ENCODE measurements at places on chromosomes 3 and 15.

DNA sequence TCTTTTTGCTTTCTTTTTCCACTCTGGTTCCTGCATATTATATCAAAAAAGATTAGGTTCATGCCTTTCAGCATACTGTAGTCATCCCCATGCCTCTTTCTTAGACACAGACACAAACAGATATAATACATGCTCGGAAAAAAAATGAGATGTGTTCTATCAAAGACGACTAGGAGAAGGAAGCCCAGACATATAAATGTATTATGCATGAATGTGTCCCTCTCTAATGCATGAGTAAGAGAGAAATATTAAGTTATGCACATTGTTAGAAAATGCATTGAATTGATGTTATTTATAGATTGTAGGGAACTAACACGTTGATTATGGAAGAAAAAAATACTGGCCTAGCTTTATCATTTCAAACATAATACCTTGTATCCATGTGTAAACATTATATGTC, 252.4 kb upstream of the BCHE start:
- no peak for DNase-seq

- DNase-seq: no peak
Observed at GRCh38 chr15:66849746-66850077, 147.7 kb downstream of the SMAD6 start.

- no peak for DNase-seq
Observed at GRCh38 chr3:65732051-65732935, 306.4 kb downstream of the MAGI1 start.

GRCh38 chr3:150236316-150237082, 171.6 kb upstream of the TSC22D2 start:
- DNase-seq: no peak

- no peak for DNase-seq
Observed at GRCh38 chr15:49415638-49416037, 7.4 kb upstream of the FGF7 start.

GRCh38 chr3:157418104-157418503, 18.5 kb upstream of the PTX3 start:
- no peak for DNase-seq

DNA sequence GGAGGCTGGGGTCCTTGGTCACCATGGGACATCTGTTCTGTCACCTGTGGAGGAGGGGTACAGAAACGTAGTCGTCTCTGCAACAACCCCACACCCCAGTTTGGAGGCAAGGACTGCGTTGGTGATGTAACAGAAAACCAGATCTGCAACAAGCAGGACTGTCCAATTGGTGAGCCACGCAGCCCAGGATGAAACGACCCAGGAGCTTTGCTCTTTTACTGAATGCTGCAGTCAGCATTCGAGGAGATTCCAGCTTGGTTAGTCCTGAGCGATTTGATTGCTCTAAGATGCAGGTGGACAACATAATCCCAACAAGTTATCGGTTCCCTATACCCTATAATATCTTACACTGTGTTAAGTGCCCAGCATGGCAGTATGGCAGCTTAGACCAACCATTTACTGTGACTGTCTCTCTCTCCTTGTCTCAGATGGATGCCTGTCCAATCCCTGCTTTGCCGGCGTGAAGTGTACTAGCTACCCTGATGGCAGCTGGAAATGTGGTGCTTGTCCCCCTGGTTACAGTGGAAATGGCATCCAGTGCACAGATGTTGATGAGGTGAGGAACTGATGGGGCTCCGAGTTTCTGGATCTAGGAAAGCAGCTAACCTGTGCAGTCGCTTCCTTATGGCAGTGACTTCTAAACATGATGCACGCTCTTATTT, 7.8 kb downstream of the THBS1 start:
- DNase-seq: no peak

DNA sequence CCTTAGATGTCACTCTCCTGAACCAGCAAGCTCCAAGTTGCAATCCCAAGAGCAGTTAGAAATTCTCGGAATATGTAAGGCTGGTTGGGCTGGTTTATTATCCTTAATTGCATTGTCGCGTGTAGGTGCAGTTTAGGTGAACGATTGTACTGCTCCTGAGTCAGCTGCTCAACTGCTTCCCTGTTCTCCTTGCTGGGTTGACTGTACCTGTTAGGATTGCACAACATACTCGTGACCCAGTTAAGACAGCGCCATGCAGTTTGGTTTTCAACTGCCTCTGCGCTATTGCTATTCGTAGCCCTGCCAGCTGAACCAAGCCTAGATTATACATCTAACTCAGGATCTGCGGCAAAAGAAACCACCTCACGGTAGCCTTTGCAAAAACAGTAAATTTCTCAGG, 41.0 kb downstream of the BCL2L10 start:
- no peak for DNase-seq

DNA sequence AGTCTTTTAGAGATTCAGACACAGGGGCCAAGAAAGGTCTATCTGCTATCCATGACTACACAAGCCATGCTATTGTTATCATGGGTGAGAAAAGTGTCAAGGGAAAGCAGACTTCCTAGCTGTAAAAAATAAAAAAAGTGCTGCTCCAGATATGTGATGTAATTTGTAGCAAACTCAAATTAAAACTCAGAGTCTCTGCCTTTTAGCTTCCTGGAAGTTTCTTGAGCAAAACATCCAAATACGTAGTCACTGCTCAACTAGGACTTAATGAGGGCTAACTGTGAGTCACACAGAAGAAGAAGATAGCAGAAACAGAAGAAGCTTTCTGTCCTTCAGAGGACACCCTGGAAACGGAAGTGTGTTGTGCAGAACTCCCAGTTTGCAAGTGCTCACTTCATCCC, 393.4 kb upstream of the NR2F2 start:
- no peak for DNase-seq

- no peak for DNase-seq
Observed at GRCh38 chr15:92915766-92916435, 15.8 kb downstream of the CHD2 start.

DNA sequence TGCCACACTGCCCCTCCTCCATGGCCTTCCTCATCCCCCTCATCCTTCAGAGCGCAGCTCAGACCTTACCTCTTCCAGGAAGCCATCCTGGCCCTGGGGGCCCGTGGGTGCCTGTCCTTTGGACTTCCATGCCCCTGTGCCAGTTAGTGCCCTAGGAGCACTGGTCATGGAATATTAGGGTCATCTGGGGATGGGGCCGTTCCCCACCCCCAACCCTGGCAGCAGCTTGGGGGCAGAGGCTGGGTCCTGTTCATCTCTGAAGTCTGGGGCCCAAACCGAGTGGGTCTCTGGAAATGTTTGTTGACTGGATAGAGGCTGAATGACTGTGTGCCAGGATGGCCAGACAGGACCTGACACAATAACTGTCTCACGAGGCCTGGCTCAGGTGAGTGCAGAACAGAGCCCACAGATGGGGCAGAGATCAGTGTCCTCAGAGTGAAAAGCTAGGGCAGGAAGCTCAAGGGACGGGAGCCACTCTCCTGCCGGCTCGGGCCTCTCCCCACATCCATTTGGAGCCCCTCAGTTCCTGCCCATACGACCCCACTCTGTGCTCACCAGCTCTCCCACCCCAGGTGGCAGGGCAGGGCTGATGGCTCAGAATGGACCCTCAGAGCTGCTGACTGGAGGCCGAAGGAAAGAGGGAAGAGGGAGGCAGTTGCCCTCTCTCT, 62.5 kb downstream of the TLE3 start:
- DNase-seq: no peak

- peak; percentile 9 for DNase-seq
Observed at GRCh38 chr3:90007778-90008499, 900.5 kb downstream of the EPHA3 start.

DNA sequence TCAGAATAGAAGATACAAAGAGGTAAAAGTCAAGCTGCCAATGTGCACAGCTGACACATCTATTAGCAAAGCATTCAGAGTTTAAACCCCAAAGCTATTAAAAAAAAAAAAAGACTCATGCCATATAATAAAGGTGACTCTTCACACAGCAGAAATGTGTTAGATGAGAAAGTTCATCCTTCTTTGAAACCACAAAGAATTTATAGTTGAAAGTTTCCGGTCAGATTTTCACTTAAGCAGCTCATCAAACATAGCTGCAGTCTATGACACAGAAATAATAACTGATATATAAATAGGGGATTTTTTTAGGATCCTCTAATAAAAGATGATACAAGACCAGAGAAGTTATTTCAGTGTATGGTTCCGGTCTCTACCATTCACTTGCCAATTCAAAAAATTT, 76.6 kb downstream of the WWTR1 start:
- no peak for DNase-seq

- DNase-seq: no peak
Observed at GRCh38 chr3:160677459-160677881, 510 bp downstream of the ARL14 start.

- no peak for DNase-seq
Observed at GRCh38 chr15:78139578-78139977, 8.3 kb upstream of the CIB2 start.

DNA sequence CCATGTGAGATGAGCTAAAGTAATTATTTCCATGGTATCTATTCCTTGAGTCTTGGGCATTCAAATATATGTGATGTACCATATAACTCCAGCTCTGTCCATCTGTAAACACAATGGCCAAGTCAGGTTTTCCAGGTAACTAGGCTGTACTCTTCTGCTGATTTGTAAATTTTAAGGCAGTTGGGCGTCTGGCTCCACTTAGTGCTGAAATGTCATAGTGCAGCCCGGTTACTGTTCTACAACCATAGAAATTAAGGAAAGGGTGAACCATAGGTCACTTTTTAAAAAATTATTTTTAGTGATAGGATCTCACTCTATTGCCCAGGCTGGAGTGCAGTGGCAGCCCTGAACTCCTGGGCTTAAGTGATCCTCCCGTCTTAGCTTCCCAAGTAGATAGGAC, 44.7 kb upstream of the GOLM2 start:
- no peak for DNase-seq

GRCh38 chr3:46998121-46998851, 18.8 kb downstream of the NBEAL2 start:
- peak; percentile 38 for DNase-seq

- DNase-seq: no peak
Observed at GRCh38 chr15:100204211-100204610, 137.6 kb downstream of the ADAMTS17 start.

- peak; percentile 63 for DNase-seq
Observed at GRCh38 chr3:50254577-50255250, 14.2 kb upstream of the SEMA3B start.

GRCh38 chr3:41265011-41265545, 65.8 kb downstream of the CTNNB1 start:
- no peak for DNase-seq

GRCh38 chr15:60563539-60564404, 84.8 kb upstream of the ICE2 start:
- DNase-seq: no peak

GRCh38 chr15:81337241-81337640, 13.3 kb upstream of the STARD5 start:
- DNase-seq: no peak

DNA sequence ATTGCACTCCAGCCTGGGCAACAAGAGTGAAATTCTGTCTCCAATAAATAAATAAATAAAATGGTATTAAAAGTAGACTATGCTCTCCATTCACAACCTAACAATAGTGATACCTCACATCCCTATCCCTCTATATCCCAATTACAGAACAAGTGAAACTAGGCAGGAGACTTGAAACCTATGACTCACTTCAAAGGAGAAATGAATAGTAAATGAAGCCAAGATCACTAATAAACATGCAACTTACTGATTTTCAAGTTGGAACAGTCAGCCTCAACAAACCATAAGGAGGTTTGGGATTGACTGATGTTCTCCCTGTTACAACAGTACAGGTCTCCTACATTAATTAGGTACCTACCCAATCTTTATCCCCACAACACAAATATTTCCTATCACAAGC, 103.4 kb downstream of the GSK3B start:
- no peak for DNase-seq

GRCh38 chr15:101083336-101084045, 164.3 kb downstream of the LRRK1 start:
- no peak for DNase-seq

DNA sequence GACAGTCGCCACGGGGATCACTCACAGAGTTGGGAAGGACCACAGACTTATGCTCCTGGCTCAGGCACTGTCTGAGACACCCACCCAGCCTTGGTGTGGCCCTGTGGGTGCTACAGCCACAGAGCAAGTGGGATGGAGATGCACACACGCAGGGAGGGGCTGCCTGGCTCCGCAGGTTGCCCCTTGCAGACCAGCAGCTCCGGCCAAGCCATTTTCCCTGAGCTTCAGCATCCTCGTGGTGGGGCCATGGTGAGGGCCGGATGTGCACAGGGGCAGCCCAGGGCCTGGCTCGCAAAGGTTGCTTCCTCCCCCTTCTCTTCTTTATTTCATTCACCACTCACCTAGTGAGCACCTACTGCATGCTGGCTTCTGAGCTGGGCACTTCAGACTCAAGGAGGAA, 55.4 kb upstream of the GRIP2 start:
- no peak for DNase-seq

DNA sequence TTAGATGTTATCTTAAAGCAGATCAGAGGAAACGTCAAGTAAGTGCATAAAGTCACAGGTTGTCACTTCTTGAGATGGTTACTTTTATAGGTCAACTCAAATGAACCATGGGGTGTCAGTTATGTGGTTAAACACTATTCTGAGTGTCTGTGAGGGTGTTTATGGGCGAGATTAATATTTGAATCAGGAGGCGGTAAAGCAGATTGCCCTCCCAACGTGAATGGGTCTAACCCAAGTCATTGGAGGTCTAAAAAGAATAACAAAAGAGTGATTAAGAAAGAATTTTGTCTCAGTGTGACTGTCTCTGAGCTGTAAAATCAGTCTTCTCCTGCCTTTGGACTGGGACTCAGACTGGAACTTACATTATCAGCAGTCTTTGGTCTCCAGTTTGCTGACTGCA, 977.5 kb downstream of the NAALADL2 start:
- no peak for DNase-seq

DNA sequence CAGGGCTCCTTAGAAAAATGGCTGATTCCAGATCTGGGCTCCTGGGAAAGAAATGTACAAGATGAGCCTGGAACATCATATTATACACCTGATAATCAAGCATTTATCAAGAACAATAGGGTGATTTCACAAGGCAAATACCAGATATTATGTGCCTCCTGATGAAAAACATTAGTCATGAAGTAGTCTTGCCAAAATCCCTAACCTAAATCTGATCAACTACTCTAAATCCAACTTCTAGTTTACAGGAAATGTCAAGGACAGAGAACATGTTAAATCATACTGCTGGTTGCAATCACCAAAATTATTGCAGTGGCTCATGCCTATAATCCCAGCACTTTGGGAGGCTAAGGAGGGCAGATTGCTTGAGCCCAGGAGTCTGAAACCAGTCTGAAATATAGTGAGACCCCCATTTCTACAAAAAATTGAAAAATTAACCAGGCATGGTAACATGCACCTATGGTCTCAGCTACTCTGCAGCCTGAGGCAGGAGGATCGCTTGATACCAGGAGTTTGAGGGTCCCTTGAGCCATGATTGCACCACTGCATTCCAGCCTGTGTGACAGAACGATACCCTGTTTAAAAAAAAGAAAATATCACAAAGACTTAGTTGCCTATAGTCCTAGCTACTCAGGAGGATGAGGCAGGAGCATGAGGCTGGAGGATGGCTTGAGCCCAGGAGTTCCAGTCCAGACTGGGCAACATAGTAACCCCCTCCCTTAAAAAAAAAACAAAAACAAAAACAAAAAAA, 34.9 kb upstream of the ATP13A3 start:
- no peak for DNase-seq

- no peak for DNase-seq
Observed at GRCh38 chr3:2968475-2968874, 141.7 kb downstream of the IL5RA start.

GRCh38 chr15:78937132-78937739, 7.6 kb downstream of the CTSH start:
- no peak for DNase-seq

GRCh38 chr3:144586382-144586781, 614.8 kb downstream of the DIPK2A start:
- no peak for DNase-seq

All from tibial nerve (tissue), 4 donors.